ENCODE measurements at places on chromosomes 1 and 21.

- DNase-seq, result no peak
These were observed 19.3 kb downstream of the IARS2 start for GRCh38 chr1:220113136-220113695.

DNA sequence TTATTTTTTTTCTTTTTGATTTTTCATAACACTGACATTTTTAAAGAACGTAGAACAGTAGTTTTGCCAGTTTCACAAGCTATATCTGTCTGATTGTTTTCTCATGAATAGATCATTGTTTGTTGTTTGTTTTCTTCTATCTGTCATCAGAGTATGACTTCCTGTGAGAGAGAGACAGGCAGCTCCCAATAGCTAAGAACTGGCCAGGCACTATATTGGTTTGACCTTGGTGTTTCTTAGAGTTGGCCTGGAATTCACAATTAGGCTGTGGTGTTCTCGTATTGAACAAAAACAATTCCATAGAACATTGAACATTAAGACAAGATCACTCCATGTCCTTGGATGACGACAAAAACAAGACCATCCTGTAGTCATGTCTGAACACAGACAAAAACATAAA is 43.4 kb downstream of the RPS6KC1 start:
- no peak for DNase-seq

DNA sequence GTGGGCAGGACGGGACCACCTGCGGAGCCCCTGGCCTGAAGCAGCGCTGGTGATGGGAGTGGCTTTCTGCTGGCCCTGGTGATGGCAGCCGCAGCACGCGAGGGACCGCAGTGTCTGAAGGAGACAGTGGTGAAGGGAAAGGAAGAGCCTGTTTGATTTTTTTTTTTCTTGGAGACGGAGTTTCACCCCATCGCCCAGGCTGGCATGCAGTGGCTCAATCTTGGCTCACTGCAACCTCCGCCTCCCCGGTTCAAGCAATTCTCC is 40.2 kb upstream of the TRAPPC10 start:
- no peak for DNase-seq

DNA sequence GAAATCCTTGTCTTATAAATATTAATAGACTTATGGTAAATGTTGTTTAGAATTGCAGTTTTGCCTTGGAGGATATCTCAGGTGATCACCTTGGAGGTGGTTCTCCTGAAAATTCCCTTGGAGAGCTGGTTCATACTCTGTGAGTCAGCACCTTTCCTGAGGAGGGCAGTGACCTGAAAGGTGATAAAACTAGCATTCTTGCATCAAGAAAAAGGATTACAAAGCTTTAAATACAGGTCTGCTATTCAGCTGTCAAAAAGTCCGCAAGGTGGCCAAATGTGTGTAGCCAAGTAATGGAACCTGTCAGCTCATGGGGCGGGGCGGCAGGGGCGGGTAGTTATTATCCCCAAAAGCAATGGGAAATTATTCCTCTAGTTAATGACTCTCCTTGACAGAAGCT is 52.8 kb upstream of the EDARADD start:
- DNase-seq, result no peak

GRCh38 chr21:35470522-35470921 is 421.4 kb upstream of the RUNX1 start:
- no peak for DNase-seq

DNA sequence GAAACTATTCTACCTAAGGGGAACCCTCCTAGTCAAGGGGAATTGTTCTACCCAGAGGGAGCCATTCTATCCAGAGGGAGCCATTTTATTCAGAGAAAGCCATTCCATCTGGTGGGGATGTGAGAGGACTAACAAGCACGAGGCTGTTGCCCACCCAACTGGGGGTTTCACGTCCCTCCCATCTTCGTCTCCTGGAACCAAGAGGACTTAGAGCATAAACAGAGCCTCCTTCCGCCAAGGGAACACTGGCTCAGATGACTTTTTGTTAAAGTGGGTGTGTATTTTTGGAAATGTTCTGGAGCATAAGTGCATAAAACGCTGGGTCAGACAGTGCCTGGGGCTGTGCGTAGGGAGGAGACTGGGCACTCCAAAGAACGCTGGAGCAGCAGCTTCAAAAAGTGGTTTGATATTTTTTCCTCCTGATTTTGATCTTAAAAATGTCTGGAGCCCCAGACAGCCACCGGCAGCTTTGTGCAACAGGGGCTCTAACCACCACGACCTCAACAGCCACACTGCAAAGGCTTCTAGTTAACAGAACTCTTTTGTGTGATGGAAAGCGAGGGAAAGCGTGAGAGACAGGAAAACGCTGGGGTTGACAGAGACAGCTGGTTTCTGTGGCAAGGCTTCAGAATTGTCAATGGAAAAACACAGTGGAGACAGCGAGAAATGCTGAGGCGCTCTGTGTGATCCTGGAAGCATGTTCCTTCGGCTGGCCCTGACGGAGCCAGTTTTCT is 363.6 kb upstream of the CAMK1G start:
- DNase-seq, result no peak

GRCh38 chr21:38399103-38399502 is 99.2 kb downstream of the ERG start:
- DNase-seq, result no peak

- no peak for DNase-seq
These were observed 22.7 kb upstream of the ARF1 start for GRCh38 chr1:228059634-228060457.

DNA sequence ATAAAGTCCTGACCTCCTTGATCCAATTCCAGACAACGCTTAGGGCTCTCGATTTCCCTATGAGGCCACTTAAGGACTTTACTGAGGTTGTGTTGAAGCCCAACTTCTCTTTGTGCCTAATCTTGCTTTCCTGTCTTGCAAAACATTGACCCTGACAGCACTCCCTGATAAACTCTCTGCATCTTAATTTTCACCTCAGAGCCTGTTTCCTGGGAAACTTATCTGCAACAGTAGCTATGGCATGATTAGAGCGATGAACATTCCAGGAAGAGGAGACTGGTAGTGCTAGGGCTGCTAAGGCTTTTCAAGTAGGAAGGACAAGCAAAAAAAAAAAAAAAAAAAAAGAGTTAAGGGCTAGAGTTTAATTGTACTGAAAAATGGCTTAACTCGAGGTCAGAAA is 118.9 kb downstream of the RGS21 start:
- DNase-seq, result no peak

- no peak for DNase-seq
These were observed 8.1 kb downstream of the ACOT11 start for GRCh38 chr1:54556110-54556509.

DNA sequence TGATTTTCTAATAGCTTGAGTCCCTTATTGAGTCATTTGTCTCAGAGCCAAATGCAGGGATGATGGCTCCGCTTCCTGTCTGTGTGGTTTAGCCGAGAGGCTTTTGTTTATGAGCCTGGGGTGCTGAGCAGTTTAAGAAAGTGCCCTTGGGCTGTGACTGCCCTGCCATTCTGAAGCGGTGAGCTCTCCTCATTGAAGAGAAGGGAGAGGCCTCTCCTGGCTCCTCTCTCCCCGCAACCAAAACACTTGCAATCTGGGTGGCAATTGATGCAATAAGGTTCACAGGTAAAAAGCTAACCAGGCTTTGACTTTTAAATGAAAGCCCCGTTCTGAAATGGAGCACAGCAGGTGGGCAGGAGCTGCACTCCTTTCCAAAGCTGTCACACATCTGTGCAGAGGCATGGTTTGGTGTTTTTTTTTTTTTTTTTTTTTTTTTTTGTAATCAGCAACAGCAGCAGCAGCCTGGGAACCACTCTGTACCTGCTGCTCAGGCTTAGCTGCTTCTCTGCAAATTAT is 403.7 kb downstream of the SIPA1L2 start:
- DNase-seq, result peak; percentile 63

DNA sequence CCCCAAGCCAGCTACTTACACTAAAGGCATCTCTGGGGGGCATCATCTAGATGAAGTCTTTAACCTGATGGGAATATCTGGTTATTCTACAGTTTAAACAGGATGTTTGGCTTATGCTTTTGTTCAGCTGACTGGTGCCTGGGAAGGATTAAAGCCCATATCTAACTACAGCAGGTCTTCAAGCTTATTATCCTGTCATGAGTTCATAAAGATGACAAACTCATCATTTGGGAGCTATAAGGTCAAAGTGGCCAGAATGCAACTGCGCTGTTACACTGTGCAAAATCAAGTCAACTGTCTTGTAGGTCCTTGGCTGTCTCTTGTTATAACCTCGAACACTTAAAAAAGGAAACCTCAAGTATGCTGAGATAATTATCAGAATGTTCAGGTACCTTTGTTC is 18.6 kb upstream of the MOB3C start:
- no peak for DNase-seq

DNA sequence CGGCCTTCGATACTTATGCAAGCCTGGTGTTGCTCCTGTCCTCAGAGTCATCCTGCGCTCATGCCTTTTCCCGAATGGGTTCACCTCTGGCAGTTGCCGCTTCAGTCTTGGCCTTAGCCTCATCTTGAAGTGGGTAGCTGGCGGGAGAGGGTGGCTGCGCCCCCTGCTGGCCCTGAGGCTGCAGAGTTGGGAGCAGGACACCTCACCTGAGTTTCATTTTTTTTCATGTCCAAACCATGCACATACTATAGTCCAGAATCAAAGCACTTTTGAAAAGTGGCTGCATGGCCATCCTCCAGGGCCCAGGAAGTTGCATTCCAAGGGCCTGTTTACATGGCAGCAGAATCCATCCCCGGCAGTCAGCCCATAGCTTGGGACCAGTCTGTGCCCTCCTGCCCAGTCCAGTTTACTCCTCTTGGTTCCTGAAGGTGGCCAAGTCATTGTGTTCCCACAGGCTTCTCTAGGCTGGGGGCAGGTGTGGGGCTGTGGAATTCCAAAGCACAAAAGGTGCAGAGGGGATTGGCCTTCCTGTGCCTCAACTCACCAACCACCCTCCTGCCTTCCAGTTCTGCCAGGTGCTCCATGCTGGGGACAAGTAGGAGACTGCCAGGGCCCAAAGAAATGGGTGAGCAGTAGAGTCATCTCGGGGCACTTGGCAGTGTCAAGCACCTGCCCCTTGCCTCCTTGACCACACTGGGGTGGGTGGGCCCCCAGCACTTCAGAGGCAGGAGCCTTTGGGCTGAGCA is 44.0 kb downstream of the YARS1 start:
- no peak for DNase-seq

DNA sequence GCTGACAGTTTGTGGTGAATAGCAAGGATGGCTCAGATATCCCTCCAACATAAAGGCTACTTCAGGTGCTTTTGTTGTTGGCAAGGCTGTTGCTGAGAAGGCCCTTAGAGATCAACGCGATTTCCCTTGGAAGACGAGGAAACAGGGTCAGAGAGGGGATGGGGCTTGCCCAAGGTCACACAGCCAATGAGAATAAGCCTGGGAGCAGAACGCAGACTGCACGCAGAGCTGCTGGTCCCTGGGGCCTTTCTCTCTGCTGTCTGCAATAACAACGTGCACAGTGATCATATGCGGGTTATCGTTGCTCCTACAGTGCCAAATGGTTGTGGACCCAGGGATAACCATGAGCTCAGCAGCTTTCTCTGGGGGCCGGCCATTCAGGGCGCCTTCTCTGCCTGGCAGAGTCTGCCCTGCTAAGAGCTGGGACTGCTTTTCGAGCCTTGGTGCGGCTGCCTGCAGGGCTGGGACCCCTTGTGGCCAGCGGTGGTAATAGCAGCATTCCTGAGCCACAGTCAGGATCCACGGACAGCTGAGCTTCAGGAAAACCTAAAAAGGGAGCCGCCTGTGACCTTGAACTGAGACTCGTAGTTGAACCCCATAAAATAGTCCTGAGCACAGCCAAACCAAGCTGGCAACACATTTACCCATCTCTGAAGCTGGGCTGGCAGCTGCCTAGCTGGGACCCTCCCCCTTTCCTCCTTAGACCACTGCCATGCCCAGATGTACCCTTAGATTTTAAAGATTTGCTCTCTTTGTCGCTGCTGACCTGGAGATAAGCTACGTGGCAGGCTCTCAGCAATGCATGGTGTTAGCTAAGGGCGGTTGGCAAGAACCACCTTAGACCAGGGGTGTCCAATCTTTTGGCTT is 39.8 kb downstream of the HTR6 start:
- DNase-seq, result peak; percentile 6

- DNase-seq, result no peak
These were observed 25.4 kb upstream of the SMYD3 start for GRCh38 chr1:246532519-246532918.

- no peak for DNase-seq
These were observed 39.5 kb downstream of the IER5 start for GRCh38 chr1:181127898-181128453.

DNA sequence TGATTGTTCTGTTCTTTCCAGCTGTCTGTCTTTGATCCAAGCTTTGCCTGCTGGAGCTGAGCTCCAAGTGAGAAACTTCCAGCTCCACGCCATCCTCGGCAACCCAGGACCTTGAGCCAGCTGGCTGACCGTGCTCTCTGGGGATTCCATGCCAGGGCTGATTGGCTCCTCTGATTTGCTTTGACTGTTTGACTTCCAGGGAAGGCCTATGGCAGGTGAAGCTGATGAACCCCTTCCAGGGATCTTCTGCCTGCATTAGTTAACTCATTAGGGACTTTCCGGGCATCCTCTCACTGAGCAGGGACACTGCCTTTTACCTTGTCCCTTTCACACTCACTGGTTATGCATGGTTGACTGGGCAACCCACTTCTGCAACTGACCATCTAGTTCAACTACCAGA is 406.1 kb downstream of the RPS6KC1 start:
- no peak for DNase-seq

DNA sequence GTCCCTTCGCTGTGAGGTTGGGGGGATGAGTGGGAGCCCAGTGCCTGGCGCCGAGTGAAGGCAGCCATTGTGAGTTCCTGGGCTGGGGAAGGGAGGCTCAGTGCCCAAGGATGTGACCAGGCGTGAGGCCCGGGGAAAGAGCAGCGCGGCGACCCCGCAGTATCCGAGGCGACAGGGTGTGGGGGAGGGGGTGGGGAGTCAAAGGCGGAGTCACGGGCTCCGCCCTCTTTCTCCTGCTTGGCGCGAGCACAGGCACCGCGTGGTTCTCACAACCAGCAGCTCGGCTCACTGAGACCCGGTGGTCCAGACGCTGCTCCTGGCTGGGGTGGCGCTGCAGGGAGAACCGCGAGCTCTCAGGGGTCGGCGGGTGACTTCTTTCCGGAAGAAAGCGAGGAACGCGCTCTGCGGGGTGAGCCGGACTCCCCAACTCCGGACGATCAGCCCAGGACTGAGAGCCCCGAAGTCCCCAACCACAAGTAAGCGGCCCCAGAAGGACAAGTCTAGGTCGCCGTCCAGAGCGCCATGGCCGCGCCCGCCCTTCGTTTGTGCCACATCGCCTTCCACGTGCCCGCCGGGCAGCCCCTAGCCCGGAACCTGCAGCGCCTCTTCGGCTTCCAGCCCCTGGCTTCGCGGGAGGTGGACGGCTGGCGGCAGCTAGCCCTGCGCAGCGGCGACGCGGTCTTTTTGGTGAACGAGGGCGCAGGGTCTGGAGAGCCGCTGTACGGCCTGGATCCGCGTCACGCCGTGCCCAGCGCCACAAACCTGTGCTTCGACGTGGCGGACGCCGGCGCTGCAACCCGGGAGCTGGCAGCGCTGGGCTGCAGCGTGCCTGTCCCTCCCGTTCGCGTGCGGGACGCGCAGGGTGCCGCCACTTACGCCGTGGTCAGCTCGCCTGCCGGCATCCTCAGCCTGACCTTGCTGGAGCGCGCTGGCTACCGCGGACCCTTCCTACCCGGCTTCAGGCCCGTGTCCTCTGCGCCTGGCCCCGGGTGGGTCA is at the start of gene HPDL:
Gene HPDL (plus strand): TSS at position 269 of the 997 bp plus-strand sequence. CDS start 254 bp downstream, at position 523.
- DNase-seq, result no peak

- no peak for DNase-seq
These were observed 68.4 kb downstream of the TLR5 start for GRCh38 chr1:223074445-223075300.

GRCh38 chr1:33903210-33903589 is 39.3 kb downstream of the HMGB4 start:
- DNase-seq, result no peak

GRCh38 chr1:203559523-203559922 is 65.6 kb downstream of the OPTC start:
- DNase-seq, result peak; percentile 68

Measured in GM04503 (cell line).